Spinal cord (tissue), 10 donors: ENCODE measurements at places on chromosomes 2 and 18. TPM values are rescaled to one million over a fixed set of nuclear protein-coding genes. Genes with fewer than 3 reads are reported as not detected.

TMEM17 gene
- total RNA-seq = 8.7 TPM

RGPD3 gene
- 0.50 TPM for total RNA-seq

RGPD4 gene
- total RNA-seq = not detected

CPO gene
- 0.33 TPM for total RNA-seq

ERFE gene
- 0.79 TPM for total RNA-seq

ENOSF1 gene
- 24.8 TPM for total RNA-seq

EML6 gene
- total RNA-seq = 20.0 TPM

TRAF3IP1 gene
- 12.2 TPM for total RNA-seq

STEAP3 gene
- 0.94 TPM for total RNA-seq

ANKRD36B gene
- total RNA-seq = 114 TPM

DDX18 gene
- total RNA-seq = 55.6 TPM

PARD6G gene
- total RNA-seq = 20.3 TPM

ETAA1 gene
- total RNA-seq = 22.2 TPM

SLC14A1 gene
- total RNA-seq = 2.0 TPM

SLC11A1 gene
- total RNA-seq = 5.0 TPM

GRCh38 chr18:73842795-73843394 lies 304.7 kb downstream of the FBXO15 start:
- peak; percentile 86 for DNase-seq

GRCh38 chr18:41842886-41843285 lies 112.1 kb upstream of the PIK3C3 start:
- DNase-seq = no peak

- no peak for DNase-seq
These were observed 15.8 kb upstream of the IL1RL1 start for GRCh38 chr2:102295566-102295965.

DNA sequence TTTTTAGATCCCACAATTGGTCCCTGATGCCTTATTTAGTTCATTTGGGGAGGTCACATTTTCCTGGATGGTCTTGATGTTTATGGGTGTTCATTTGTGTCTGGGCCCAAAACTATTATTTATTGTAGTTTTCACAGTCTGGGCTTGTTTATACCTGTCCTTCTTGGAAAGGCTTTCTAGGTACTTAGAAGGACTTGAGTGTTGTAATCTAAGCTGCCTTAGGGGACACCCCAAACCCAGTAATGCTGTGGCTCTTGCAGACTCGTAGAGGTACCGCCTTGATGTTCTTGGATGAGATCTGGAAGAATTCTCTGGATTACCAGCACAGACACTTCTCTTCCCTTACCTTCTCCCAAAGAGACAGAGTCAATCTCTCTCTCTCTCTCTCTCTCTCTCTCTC lies 25.0 kb upstream of the ITSN2 start:
- no peak for DNase-seq

DNA sequence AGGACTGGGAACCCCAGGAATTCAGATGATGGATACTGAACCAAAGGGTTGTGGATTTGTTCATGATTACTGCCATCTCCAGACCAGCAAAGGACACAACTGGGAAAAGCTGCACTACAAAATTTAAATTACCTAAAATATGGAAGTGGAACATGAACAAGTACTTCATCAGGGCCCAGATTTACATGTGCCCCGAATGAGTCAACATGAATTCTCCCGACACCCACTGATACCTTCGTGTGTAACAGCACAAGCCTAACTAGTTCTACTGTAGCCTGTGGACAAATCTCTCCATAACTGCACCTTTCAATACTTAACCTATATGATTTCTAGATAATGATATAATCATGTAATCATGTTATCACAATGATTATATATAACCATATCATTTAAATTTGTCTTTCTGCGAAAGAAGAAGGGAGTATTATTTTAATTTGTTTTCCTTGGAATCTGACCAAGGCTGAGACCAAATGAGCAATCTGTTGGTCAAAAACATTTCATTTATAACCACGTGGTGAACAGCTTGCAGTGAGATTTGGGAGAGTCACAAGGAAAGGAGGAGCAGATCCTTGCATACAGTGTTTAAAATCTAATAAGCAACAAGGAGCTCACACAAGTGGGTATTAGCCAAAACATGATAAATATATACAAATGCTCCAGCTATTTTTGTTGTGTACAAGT lies 70.5 kb downstream of the CACNB4 start:
- DNase-seq = peak; percentile 37

GRCh38 chr2:100780203-100781008 lies 39.5 kb upstream of the NPAS2 start:
- DNase-seq = no peak

DNA sequence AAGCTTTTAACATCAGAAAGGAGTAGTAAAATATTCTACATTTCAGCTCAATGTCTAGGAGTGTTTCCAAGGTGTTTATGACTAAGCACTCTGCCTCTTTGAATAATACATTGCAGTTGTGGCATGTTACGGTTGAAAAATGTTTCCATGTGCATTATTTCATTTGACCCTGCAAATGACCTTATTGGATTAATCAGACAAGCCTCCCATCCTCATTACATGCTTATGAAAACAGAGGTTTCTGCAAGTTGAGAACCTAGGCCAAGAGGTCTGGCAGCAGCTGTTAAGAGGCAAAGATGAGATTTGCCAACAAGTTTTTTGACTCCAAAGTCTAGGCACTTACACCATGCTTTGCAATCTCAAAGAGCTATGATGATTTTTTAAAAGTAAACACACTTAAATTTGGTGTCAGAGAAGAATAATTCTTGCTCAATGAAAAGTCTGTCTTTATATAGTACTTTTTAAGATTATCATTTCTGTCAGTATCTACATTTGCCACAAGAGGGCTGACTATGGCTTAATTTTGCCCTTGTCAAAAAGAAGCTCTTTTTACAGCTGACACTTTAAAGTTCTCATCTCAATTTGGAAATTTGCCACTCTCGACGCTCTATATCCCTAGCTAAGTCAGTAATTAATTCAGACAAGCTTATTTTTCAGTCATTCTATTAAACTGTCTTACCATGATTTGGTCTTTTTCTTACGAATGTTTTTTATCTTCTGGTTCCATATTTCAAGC lies 260.6 kb downstream of the PAX3 start:
- peak; percentile 65 for DNase-seq

GRCh38 chr18:11309172-11309571 lies 159.8 kb upstream of the PIEZO2 start:
- DNase-seq = no peak

DNA sequence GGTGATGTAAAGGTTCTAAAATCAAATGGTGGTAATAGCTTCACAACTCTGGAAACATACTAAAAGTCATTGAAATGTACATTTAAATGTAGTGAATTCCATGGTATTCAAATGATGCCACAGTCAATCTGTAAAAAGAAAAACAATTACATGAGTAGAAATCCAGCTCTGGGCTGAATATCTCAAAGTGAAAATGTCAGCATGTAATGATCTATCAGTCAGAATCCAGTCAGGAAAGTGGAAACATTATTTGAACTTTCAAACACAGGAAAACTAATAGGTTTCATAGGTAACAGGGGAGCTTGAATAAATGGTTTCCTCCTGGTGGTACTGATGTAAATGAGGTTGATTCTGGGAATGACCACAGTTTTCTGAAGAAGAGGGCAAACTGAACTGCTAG lies 186.4 kb downstream of the CDH7 start:
- DNase-seq = no peak

- no peak for DNase-seq
These were observed 168.4 kb upstream of the THUMPD2 start for GRCh38 chr2:39947294-39948015.

GRCh38 chr18:54020966-54021365 lies 203.5 kb downstream of the MBD2 start:
- DNase-seq = no peak

DNA sequence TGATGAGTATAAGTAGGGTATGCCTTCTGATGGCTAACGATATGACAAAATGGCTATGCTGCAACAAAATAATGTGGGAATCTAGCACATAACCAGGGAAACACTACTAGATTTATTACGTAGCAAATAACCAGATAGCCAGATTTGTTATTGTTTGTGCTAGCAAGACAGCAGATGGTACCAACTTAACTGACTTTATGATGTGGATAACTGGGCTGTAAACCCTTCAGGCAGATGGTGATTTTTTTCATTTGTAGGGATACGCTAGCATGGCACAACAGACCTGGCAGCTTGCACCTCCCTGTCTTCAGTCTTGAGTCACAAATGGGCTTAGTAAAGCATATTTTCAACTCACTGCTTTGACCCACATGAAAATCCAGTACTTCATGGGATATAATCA lies 48.7 kb downstream of the PRELID3A start:
- DNase-seq = no peak

DNA sequence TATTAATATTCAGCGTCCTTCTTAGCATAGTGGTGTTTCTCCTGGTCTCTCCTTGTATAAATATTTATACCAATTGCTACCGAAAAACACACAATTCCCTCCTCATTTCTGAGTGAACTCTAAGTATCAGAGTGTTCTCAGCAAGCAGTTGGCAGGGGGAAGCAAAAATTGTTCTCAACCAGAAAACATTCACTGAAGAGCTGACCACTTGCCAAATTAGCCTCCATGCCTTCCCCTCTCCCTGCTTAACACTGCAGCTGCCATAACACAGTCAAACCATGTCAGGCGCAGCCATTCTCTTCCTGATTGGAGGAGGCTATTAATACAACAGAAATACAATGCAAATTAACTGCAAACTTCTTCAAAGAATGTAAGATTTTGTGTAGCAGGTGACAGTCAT lies 105.0 kb downstream of the COL6A3 start:
- no peak for DNase-seq

GRCh38 chr2:96927405-96928171 lies 57.7 kb upstream of the SEMA4C start:
- peak; percentile 90 for DNase-seq

- no peak for DNase-seq
These were observed 33.5 kb downstream of the MGAT5 start for GRCh38 chr2:134287323-134287722.

DNA sequence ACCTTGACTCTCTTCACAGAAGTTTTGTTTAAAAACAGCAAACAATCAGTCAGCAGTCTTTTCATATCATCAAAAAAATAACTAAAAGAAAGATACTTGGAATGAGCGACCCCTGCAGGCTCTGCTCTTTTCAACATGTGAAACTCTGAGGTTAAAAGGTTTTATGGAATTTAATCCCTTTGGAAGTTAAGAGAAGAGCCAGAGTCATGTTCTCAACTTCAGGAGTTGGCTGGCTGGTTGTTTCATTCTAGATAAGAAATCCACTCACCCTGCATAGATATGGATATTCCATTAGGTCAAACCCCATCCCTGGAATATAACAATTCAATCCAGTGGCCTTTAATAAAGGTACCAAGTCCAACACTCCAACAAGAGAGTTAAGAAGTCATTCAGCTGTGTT lies 115.6 kb upstream of the RMDN2 start:
- DNase-seq = no peak

GRCh38 chr2:191249156-191249813 lies 4.1 kb downstream of the MYO1B start:
- no peak for DNase-seq

- no peak for DNase-seq
These were observed 842 bp downstream of the PAX3 start for GRCh38 chr2:222298001-222298310.

GRCh38 chr2:27991146-27991545 lies 100.6 kb downstream of the BABAM2 start:
- DNase-seq = no peak

GRCh38 chr2:121405233-121405632 lies 120.2 kb upstream of the TFCP2L1 start:
- no peak for DNase-seq

DNA sequence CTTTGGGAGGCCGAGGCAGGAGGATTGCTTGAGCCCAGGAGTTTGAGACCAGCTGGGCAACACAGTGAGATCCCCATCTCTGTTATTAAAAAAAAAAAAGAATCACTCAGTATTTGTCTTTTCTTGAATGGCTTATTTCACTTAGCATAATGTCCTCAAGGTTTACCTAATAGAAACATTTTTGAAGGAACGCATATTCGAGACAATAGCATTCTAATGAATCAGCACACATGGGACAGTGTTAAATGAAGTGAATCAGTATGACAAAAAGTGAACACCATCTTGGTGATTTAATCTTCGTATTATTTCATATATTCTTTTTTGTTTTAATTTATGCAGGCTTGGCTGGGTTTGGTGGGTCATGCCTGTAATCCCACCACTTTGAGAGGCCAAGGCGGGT lies 44.7 kb downstream of the WIPF1 start:
- DNase-seq = no peak

DNA sequence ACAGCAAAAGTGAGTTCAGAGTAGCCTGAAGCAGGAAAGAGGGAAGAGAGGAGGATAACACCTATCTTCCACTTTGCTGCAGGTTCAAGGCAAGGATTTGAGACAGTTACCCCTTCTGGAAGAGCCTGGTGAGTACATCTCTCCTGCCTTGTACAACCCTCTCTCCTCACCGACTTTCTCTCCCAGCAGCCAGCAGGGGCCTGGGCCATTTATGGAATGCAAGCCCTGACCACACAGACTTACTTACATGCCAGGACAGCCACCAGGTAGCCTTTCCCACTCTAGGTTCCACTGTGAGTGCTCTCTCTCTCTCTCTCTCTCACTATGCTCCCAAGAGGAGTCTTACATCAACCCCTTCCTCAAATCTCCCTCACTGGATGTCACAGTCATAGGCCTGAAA lies 57.0 kb downstream of the BCL11A start:
- no peak for DNase-seq

DNA sequence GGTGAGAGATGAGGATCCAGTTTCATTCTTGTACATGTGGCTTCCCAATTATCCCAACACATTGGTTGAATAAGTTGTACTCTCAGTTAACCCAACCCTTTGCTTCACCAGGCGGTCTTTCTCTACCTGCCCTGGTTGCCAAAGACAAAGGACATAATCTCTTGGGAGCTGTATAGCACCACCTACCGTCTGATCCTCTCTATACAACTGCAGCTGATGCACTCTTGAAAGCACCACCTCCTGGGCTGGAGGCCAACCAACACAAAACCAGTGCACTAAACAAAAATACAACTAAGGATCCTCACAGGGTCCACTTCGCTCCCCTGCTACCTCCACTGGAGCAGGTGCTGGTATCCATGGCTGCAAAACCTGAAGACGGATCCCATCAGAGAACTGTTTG lies 473.6 kb upstream of the NRXN1 start:
- DNase-seq = no peak

DNA sequence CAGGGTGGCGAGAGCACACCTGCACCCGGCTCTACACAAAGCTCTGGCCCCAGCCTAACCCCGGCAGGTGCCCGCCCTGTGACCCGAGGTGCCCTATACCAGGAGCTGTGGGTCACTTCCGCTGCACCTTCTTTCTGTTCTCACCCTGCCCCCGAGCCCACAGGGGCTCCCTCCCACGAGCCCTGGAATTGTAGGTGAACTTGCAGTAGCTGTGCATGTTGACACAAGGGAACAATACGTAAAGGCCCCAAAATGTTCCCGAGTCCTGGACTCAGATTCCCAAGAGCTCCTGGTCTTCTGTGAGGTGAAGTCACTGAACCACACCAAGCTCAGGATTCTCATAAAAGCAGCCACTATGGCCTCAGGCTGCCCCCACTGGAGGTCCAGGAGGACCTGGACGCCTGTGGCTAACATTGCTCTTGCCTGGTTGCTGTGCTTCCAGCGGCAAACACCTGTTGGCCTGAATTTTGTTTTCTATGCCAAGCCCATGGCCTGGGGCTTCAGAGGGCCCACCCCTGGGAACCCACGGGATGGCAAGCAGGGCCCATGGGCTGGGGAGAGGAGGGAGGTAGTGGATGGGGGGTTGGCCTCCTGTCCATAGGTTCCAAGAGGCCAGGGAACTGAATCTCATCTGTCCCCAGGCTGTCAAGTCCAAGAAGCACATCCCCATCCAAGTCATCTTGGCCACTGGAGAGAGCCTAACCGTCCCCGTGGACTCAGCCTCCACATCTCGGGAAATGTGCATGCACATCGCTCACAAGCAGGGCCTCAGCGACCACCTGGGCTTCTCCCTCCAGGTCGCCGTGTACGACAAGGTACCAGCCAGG lies 23.2 kb upstream of the GPR17 start:
- no peak for DNase-seq
